Right lung (tissue), 10 donors: ENCODE measurements at places on chromosomes 2 and 18. TPM values are rescaled to one million over a fixed set of nuclear protein-coding genes. Genes with fewer than 3 reads are reported as not detected.

GRCh38 chr2:173571021-173571821, 216.5 kb downstream of the CDCA7 start:
- no peak for DNase-seq

DNA sequence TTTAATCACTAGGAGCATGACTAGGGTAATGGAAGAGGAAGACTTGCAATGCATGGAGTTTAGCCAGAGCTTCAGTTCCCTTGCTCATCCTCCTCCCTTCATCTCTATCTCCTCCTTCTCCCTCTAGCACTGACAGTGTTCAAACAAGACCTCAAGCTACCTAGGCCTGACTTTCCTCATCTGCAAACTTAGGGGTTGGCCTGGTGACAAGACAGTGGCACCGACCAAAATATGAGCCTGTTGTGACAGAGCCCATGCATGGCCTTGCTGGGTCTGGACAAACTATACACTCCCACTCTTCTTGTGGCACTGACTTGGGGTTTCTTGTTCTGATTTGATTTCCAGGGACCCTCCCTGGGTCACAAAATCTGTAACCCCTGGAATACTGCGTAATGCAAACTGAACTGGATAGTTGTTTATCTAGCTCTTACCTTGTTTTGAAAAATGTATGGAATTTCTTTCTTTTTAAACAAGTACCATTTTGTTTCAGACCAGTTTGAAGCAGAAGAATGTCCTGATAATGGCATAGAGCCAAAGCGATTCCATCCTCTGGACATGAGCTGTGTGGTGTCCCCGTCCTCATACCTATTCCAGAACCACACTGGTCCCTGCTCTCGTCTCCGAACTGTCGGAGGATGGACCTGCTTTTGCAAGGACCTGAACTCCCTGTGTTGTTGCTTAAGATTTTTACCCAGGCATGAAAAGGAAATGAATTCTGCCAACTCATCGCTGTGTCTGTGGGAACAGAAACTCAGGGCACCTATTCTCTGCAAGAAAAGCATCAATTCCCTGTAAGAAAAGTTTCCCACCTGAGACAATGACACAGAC, 33.4 kb upstream of the PPP4R1 start:
- no peak for DNase-seq

GRCh38 chr2:114139542-114139941, 249.7 kb downstream of the ACTR3 start:
- no peak for DNase-seq

The EVX2 gene
- polyA plus RNA-seq: not detected

DNA sequence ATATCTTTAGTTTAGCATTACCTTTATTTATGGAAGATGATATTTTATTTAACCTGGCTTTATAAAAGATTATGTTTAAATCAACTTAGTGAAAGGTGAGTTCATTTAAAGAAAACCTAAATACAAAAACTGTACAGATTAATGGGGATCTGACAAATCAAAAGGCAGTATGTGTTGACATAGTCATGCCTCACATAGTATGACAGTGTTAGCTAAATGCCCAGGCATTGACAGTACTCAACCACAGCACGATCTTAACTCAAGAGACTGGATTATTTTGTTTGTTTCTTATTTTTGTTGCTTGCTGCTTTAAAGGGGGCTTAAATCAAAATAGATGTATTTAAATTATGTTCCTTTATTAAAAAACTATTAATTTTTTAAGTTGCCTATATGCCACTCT, 7.8 kb downstream of the DOK6 start:
- DNase-seq: no peak

The CXCR1 gene
- 0.04 TPM for polyA plus RNA-seq

DNA sequence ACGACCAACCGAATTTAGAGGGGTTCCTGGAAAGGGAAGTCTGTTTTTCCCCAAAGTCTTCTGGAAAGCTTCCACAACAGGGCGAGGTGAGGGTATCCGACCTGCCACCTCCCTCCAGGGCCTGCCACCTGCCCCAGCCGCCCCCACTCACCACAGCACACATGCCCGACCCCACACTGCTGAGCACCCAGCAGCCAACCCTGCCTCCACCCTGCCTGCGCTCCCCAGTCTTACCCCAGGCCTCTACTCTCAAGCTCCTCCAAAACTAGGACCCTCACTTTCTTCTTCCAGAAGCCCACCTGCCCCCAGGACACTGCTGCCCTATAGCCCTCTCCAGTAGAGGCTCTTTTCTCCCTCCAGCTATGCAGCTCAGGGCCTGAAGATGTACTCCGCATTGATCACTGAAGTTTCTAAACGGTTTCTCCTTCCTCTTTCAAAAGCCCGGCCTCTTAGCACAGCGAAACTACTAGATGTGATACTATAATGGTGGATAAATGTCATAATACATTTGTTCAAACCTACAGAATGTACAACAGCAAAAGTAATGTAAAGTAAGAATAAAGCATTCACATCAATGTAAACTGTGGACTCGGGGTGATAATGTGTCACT, 128.8 kb upstream of the SLC1A4 start:
- DNase-seq: no peak

- DNase-seq: no peak
Measured at GRCh38 chr18:57436191-57436964, 1.2 kb downstream of the ONECUT2 start.

GRCh38 chr18:57743008-57743407, 60.1 kb downstream of the ATP8B1 start:
- DNase-seq: no peak

The CHN1 gene
- 112 TPM for polyA plus RNA-seq

- DNase-seq: no peak
Measured at GRCh38 chr2:61178603-61179545, 16.9 kb downstream of the C2orf74 start.

DNA sequence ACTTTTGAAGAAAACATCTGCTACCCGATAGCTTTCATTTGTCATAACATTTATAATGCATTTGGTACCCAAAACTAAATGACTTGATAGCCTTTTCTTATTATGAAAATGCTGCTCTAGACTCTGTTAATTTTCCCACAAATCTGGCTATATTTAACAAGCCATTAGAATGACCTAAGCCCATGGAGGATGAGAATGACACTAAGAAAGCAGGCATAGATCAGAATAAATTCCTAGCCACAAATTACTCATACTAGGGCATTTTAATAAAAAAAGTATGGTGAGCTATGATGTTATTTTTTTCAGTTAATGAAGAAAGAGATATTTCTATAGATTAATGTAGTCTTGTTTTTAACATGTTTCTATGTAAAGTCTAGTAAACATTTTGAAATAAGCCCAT, 1728.3 kb downstream of the SUCLG1 start:
- no peak for DNase-seq

DNA sequence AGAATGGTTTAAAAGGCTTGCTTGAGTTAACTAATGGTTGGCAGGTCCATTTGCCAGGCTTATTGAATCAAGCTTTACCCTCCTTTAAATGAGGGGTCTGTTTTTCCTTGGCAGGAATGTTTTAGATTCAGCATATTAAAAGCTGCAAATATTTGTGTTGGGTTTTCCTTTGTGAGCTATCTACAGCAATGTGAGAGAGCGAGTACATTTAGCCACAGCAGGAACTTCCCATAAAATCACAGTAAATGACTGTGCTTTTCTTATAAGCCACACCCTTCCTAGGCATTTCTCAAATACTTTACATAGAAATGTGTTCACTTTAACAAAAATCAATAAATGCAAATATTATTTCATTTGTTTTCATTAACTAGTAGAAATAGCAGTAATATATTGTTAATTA, 23.9 kb downstream of the CALCRL start:
- no peak for DNase-seq

DNA sequence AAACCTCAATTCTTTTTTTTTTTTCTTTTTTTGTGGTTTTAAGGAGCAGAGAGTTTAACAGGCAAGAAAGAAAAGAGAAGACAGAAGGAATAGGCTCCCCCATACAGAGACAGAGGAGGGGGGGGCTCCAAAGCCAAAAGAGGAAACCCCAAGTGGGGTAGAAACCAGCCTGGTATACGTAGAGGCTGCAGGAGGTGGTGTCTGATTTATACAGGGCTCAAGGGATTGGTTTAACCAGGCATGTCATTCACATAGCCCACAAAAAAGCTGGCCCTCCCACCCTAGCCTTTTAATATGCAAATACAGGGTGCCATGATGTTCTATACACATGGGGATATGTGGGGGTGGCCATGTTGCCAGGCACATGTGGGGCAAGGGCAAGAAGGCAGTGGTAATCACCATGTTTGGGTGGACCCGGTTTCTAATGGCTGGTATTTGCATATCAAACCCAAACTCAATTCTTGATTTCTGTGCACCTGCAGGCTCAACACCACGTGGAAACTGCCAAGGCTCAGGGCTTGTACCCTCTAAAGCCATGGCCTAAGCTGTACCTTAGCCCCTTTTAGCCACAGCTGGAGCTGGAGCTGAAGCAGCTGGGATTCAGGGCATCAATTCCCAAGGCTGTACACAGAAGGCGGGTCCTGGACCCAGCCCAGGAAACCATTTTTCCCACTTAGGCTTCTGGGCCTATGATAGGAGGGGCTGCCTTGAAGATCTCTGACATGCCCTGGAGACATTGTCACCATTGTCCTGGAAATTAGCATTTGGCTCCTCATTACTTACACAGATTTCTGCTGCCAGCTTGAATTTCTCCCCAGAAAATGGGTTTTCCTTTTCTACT, 170.3 kb downstream of the MAIP1 start:
- DNase-seq: peak; percentile 53
